ENCODE measurements at places on chromosomes 16 and 17.

DNA sequence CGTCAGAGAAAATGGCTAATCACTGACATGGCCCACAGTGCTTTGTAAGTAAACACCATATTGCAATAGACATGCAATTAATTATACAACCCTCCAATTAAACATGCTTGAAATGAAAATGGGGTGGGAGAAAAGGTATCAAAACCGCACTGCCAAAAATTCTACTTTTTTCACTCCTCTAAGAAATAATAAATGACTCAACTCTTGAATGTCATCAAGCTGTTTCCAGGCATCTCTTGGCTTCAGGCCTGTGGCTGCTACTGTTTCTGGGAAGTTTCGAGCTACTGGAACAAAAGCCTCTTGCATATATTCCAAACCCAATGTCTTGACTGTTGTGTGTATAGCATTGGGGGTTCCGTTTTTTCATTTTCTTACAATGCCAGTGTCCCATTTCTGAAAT is 412.6 kb downstream of the RBFOX1 start:
- DNase-seq = no peak

DNA sequence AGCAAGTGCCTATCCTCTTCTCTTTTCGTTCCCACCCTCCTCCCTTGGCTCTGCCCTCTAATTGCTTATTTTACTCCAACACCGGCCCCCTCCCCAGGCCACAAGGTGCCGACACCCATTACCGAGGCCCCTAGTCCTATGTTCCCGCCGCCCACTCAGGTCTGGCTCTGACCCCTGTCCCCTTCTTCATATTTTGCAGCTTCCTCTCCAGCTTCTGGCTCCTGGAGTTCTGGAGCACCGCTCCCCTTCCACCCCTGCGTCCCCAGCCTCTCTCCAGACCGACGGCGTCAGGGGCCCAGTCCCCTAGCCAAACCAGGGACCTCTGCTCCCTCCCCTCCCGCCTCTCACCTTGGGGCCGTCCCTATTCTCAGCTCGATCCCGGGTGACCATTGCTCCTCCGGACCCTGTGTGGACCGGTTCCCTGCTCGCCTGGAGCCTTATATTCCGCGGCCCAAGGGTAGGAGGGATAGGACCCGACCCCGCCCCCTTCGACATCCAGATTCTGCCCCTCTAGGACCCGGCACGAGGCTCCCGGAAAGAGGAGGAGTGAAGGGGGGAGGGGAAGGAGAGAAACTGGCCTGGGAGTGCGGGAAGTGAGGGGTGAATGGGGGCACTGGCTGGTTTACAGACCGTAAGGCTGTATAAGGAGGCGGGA is at the start of gene HES7:
Gene HES7, minus strand, starts transcription at position 412 of the 655 bp plus-strand sequence. Its CDS starts 22 bp downstream, at position 390.
- peak; percentile 42 for DNase-seq

DNA sequence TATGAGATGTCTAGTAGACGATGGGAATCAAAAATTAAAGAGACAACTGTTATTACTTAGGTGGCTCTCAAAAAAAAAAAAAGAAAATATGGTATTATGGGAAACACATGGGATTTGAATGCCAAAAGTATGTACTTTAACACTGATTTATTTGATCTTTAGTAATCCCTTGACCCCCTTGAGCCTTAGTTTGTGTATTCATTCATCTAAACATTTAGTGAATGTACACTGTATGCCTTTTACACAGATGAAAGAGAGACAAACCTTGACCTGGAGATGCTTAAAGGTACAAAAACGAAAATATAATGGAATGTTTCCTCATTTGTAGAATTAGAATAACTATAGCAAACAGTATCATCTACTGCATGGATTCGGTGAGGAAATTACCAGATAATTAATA is 38.6 kb upstream of the NETO2 start:
- DNase-seq = no peak

GRCh38 chr17:54028986-54029580 is 206.4 kb downstream of the KIF2B start:
- DNase-seq = no peak

GRCh38 chr17:65553646-65554552 is 7.5 kb downstream of the AXIN2 start:
- DNase-seq = no peak

- DNase-seq = no peak
These were observed 20.0 kb downstream of the UBALD1 start for GRCh38 chr16:4594433-4595410.

DNA sequence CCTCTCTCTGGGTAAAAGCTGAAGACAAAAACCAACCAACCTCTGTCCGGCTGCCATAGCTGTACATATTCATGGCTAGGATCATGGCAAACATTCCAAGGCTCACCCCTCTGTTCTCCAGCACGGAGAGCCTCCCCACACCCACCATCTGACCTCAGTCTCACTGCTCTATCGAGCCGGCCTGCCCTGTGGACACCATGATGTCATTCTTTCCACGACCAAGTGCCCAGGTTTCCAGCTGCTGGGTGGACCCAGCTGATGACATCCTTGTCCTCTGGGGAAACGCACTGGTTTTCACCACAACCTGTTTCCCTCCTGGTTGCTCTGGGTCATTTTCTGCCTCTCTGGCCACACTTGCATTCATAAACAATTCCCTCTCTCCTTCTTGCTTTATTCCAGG is 67.7 kb downstream of the NDEL1 start:
- DNase-seq = peak; percentile 12

DNA sequence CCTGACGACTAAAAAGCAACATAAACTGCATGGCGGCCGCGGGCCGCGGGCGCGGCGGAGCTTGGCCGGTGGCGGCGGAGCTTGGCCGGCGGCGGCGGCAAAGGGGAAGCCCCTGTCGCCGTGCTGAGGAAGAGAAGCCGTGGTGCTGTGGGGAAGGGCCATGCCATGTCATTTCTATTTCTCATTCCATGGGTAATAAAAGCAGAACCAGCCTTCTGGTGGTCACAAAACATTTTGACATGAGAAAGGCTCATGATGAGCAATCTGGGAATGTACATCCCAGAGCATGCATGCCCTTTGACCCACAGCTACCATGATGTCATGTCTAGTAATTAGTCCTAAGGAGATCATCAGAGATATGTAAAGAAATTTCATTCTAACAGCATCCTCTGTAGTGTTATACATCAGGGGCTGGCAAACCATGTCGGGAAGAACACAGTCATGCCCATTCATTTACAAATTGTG is 23.9 kb upstream of the HEATR6 start:
- no peak for DNase-seq

DNA sequence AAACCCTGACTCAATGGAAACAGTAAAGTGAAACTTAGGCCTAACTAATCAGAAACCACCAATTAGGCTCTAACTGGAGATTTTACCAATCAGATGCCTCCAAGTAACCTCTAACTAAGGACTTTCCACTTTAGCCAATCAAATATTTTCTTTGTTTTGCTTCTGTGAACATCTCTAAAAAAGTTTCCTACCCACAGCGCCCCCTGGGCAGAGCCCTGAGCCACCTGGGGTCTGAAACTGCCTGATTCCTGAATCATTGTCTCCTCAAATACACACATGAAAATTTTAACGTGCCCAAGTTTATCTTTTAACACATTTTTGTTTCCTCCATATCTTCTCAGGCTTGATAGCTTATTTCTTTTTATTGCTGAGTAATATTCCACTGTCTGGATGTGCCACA is 19.0 kb downstream of the ADAD2 start:
- DNase-seq = no peak

GRCh38 chr17:28961391-28961790 is 10.1 kb upstream of the PHF12 start:
- no peak for DNase-seq

DNA sequence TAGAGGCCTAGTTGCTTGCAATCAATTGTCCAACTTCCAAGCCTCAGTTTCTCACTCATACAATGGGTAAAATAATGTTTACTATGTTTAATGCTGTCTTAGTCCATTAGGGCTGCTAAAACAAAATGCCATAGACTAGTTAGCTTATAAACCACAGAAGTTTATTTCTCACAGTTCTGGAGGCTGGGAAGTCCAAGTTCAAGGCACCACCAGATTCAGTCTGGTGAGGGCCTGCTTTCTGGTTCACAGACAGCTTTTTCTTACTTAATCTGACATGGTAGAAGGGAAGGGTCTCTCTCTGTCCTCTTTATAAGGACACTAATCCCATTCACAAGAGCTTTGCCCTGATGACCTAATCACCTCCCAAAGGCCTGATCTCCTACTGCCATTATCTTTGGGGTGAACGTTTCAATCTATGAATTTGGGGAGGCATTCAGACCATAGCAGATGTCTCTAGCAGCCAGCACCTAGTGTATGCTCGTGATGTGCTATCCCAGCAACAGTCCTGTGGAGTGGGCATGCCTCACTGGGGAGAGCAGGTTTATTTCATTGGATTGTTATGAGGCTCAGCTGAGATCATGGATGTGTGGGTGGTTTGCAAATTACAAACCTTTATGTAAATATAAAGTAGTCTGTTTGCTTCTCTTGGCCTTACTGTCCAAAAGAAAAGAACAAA is 25.2 kb downstream of the YPEL2 start:
- no peak for DNase-seq

GRCh38 chr17:72021417-72022041 is 99.3 kb upstream of the SOX9 start:
- DNase-seq = no peak

DNA sequence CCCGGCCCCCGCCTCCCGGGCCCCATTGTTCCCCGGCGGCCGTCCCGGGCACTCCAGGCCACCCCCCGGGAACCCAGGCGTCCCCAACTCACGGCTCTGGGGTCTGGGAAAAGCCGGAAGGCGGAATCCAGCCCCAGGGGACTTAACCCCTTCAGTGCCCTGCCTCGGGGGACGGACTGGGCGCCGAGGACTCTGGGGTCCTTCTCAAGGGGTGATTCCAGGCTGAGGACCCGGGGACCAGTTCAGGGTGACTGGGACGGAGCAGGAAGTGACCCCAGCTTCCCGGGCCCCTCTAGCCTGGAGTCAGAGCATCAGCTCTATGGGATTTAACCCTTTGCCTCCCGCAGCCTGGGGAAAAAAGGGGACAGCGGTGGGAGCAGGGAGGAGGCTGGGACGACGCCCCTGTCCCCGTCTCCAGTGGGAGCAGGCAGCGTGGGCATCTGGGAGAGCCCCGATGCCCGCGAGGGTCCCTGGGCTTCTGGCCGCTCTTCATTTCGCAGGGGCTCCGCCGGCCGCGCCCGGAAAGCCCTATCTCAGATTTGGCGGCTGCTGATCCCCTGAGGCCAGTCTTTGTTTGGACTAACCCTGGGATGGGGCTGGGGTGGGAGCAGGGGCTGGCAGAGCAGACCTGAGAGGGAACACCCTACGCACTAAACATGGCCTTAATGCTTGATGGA is at the start of gene ZNF629:
Gene ZNF629, minus strand, starts transcription at position 270 of the 677 bp plus-strand sequence. CDS start 2,723 bp downstream, outside the sequence.
- peak; percentile 89 for DNase-seq

GRCh38 chr17:58643147-58643546 is 48.7 kb downstream of the TEX14 start:
- peak; percentile 43 for DNase-seq

Data from myocyte (in vitro differentiated cells).